Endothelial cell (in vitro differentiated cells): ENCODE measurements at places on chromosomes 7 and 10.

DNA sequence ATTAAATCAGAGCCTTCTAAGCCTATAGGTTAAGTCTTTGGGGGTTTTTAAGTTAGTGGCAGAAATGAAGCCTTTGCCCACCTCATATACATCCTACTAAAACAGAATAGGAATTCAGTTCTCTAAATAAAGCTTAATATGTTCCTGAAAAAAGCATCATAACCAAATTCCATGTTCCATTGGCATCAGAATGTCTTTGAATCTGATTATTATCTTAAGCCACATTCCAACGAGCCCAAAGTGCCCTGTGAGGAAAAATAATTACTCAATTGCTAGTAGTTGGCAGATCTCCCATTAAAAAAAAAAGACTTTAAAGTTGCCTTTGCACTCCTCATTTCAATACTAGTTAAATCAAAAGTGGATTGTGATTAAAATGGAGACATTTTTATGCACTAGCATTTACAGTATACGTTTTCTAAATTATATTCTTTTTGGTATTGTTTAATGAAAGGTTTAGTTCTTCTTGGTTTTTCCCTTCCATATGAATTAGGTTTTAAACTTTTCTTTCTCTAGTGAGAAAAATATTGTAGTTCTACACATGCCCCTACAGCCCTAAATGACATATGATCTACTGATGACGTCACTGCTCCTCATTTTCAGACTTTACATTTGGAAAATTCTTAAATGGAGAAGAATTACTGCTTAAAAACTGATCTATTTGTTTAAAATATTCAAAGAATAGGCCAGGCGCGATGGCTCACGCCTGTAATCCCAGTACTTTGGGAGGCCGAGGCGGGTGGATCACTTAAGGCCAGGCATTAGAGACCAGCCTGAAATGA lies 54.3 kb upstream of the CABCOCO1 start:
- H3K27ac ChIP-seq, result no peak overlapping the region
- no peaks in the 10 kb centered on the region for H3K27me3 ChIP-seq
- H3K36me3 ChIP-seq, result no peaks in the 10 kb centered on the region
- peaks cover 17% of the 10 kb centered on the region for H3K4me1 ChIP-seq
- no peak for DNase-seq

- H3K27ac ChIP-seq, result no peak overlapping the region
- H3K36me3 ChIP-seq, result no peaks in the 10 kb centered on the region
- DNase-seq, result no peak
- no peak overlapping the region for H3K4me3 ChIP-seq
These were observed 65.9 kb downstream of the RBM20 start for GRCh38 chr10:110709964-110710587.

- peaks cover 13% of the 10 kb centered on the region for H3K4me1 ChIP-seq
- H3K4me3 ChIP-seq, result no peak overlapping the region
- no peak for DNase-seq
- H3K27ac ChIP-seq, result no peak overlapping the region
- H3K27me3 ChIP-seq, result no peaks in the 10 kb centered on the region
- no peaks in the 10 kb centered on the region for H3K36me3 ChIP-seq
These were observed 89.2 kb upstream of the WDR11 start for GRCh38 chr10:120761951-120762350.

- no peak overlapping the region for H3K4me3 ChIP-seq
- H3K27ac ChIP-seq, result no peak overlapping the region
- H3K36me3 ChIP-seq, result no peaks in the 10 kb centered on the region
- no peak for DNase-seq
These were observed 281.7 kb downstream of the SORCS3 start for GRCh38 chr10:104922810-104923209.

- H3K27me3 ChIP-seq, result peaks cover 15% of the 10 kb centered on the region
- H3K27ac ChIP-seq, result peak overlapping the region; percentile 63
- no peak overlapping the region for H3K4me3 ChIP-seq
- peaks cover 13% of the 10 kb centered on the region for H3K4me1 ChIP-seq
These were observed 6.2 kb downstream of the ZNF775 start for GRCh38 chr7:150385302-150385723.

- H3K4me3 ChIP-seq, result no peak overlapping the region
- no peaks in the 10 kb centered on the region for H3K4me1 ChIP-seq
- no peaks in the 10 kb centered on the region for H3K27me3 ChIP-seq
- H3K36me3 ChIP-seq, result peaks cover 8% of the 10 kb centered on the region
These were observed 36.5 kb downstream of the PDSS1 start for GRCh38 chr10:26733750-26734568.

DNA sequence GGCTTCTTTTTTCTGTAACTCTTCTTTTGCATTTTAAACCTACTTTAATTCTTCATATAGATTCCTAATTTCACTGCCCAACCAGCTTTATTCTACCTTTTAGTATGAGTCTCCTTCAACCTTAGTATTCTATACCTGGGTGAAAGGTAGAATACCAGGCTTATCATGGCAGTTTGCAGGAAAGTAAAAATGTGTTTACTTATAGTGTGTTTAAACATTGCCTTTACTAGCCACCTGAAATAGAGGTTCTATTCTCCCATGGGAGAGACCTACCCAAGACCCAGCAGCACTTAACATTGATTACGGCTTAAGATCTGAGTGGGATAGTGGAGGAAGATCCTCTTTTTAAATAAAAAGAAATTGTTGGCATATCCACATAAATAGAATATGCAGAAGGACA lies 1.6 kb upstream of the MYPN start:
- H3K27ac ChIP-seq, result no peak overlapping the region
- no peak overlapping the region for H3K4me3 ChIP-seq
- no peak for DNase-seq
- H3K36me3 ChIP-seq, result no peaks in the 10 kb centered on the region

DNA sequence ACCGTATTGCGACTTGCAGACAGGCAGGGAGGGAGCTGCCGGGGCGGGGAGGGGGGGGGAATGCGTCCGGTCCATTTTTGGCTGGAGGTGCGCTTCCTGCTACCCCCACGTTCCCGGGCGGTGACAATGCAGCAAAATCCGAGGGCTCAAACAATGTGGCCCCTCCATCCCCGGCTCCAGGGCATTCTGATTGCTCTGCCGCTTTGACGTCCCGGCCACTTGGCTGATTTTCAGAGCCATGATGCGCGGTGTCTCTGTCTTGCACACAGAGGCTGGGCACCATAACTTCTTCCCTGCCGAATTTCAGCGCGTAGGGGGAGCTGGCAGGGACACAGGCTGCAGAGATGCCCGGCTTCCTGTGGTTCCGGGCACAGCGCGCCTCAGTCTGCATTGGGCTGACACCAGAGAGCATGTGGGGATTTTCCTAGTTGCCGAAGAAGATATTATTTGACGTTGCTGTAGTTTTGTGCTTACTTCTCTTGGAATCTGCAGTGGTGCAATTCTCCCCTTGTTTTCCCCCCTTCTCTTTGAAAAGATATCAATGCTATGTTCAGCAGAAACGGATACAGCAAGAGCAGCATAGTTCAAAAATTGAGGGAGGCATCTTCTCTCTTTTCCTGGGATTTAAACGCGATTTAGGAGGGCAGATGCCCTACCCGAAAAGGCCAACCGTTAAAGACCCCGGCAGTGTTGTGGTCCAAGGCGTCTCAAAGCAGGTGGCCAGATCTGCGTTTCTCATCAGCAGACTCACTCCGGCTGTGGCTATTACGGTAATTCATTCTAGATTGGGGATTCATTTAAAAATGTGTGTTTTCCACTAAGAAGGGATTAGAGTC lies 1.4 kb downstream of the HECW1 start:
- H3K4me3 ChIP-seq, result peak overlapping the region; percentile 76
- peaks cover 15% of the 10 kb centered on the region for H3K27me3 ChIP-seq
- H3K36me3 ChIP-seq, result no peaks in the 10 kb centered on the region
- no peak overlapping the region for H3K27ac ChIP-seq
- DNase-seq, result no peak
- H3K4me1 ChIP-seq, result peaks cover 10% of the 10 kb centered on the region

- H3K27ac ChIP-seq, result no peak overlapping the region
- H3K27me3 ChIP-seq, result no peaks in the 10 kb centered on the region
- peaks cover 3% of the 10 kb centered on the region for H3K4me1 ChIP-seq
- no peaks in the 10 kb centered on the region for H3K36me3 ChIP-seq
- no peak for DNase-seq
These were observed 458.6 kb downstream of the INHBA start for GRCh38 chr7:41244246-41244645.

DNA sequence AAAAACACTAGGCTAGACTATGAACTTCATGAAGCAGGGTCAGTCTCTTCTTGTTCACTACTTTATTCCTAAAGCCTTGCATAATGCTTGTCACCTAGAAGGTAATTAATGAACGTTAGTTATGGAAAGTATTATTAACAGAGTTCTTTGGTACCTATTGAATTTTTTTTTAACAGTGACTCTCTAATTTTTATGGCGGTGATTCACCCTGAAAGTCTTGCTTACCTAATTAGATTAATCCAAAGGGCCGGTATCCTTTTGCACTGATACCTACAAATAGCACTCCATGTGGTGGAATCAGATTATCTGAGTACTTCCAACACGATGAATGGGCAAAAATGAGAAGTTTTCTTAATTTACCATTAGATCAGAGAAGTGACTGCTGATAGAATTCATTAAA lies 31.7 kb downstream of the STAM start:
- no peak overlapping the region for H3K27ac ChIP-seq
- H3K4me1 ChIP-seq, result no peaks in the 10 kb centered on the region
- H3K4me3 ChIP-seq, result no peak overlapping the region
